ENCODE measurements at places on chromosomes 3 and 15.

DNA sequence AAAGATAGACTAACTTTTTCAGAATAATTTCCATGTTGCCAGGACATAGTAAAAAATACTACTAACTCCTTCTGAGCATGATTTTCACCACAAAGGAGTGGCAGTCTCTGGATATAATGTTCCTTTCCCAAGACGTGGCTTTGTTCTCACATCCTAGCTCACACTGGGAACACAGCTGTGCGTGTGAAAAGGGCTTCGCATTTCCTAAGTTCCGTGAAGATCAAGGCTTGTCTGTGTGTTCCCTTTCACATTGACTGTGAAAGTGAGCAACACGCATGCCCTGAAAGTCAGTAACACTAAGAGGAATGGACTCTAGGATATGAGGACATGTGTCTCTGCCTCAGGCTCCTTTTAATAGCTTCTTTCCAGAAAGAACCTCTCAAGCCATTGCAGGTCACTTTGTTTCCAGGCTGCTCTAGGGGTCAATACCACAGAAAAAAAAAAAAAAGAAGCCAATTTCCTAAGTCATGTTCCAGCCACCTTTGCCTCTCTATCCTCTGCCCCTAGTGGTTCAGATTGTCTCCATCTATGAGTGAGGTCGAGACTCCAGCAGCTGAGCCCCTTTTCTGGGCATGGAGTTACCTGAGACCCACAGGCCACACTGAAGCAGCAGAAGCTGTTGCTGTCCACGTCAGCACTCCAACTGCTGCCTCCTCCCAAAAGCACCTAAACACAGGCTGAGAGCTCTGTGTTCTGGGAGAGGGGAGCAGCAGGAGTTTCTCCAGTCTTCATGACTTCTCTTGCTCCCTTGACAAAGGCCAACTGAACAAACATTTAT, 355.9 kb downstream of the RSL24D1 start:
- DNase-seq, result no peak

DNA sequence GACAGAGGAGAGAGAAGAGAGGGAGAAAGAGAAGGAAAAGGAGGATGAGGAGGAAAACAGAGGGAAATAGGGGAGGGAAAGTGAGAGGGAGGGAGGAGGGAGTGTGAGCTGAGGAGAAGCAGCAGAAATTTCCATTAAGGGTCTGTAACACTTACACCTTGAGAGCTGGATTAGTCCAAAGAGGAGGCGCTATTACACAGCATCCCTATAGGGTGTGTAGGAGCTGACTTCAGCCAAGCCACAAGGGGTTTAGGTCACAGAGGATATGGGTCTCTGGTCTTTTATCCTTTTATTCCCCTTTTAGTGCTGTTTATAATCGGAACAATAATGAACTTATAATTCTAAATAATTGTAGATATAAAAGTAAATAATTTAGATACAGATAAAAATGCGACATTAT, 230.4 kb downstream of the GABRG3 start:
- no peak for DNase-seq

- DNase-seq, result no peak
Observed at GRCh38 chr3:18507333-18507732, 82.2 kb upstream of the SATB1 start.

DNA sequence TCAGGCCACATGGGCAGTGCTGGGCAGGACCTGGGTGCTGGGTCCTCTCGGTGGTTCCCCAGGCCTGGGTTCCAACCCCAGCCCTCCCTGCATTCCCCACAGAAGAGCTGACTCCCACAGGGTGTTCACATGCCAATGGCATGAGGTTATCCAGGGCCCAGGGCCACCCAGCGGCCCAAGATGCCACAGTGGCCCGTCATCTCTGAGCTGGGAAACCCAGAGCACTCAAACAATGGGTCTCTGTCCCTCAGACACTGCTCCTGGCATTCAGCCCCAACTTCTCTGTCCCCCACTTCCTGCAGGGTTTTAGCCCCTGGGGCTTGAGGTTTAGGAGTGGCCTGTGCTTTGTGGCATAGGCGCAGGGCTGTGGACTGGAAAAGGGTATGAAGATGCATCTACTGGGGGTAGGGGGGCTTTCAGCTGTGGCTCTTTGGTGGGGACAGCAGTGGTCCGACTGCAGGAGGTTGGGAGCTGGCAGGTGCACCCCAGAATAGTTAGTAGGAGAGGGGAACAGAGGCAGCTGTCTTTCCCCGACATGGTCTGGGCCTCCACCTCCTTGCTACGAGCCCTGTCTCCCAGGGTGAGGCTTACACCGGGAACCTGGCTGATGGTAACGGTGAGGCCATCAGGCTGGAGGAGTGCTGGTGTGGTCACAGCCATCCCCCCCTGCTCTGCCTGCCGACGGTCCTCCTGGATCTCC, 1.7 kb downstream of the CCDC9B start:
- DNase-seq, result no peak

DNA sequence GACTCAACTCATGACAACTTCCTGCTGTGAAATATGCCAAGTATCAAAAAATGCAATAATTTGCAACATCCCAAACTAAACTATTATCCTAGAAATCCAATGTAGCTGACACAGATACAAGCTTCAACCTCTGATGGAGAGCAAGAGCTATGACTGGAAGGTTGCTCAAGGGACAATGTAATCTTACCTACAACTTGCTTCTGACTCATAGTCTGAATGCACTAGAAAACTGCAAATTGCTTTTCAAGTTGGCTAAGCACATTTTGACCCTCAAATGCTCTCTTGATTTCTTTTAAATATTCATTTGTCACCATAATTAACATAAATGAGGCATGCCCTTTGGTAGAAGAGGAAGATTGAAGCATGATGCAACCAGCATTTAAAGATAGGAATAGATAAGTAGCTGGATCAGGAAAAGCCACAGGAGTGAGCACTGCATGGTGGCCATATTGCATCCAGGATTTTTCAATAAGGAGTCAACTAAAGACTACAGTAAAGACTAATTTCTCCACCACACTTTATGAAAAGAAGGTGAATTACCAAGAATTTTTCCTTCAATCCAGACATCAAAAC, 630.8 kb upstream of the GBE1 start:
- no peak for DNase-seq

GRCh38 chr3:134754768-134755559, 40.1 kb upstream of the EPHB1 start:
- DNase-seq, result no peak

- no peak for DNase-seq
Observed at GRCh38 chr3:43757666-43758321, 67.1 kb downstream of the ABHD5 start.

DNA sequence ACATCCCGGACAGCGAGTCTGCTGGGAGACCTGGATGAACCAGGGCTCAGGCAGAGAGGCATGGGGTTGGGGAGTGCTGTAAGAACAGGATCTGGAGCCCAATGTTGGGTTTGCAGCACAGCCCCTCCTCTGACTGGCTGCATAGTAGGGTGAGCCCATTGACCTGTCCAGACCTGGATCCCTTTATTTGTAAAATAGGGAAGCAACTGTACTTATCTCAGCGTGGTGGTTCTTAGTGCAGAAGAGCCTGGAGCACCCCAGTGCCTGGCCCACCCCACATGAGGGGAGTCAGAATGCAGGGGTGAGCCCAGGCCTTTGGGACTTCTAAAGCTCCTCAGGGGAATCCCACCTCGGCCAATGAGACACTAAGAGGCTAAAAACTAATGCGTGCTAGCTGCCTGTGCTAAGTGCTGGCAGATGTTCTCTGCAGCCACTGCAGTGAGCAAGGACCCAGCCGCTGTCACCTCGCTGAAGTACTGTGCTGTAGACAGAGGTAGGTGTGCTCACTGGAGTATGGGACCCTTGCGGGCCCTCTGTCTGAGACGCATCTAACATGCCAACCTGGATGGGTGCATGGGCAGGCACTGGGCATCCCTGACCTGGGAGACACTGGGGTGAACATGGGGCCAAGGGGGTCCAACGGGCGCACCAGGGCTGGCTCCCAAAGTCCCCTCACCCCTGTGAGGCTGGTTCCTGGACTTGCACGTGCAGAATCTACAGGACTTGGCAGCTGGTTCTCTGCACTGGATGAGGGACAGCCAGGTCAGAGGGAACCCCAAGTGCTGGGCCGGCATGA, 95.6 kb downstream of the ATP10A start:
- no peak for DNase-seq

GRCh38 chr3:154794814-154795445, 285.2 kb upstream of the MME start:
- DNase-seq, result no peak

GRCh38 chr3:119550192-119550910, 9.1 kb downstream of the CD80 start:
- no peak for DNase-seq

DNA sequence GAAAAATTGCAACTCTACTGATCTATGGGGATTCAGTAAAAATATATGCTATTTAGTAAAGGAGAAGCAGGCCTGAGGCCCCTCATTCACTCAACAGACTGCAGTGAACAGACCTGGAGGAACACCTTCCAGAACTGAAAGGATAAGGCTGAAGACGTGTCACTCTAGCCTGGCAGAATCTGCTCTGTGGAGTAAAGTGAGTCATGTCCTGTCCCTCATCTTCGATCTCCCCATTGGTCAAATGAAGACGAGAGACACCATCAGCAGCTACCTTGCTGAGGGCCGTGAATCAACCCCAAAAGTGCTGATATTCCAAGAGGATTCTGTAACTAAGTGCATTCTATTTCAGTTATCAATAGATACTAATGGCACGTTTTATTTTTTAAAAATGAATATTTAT, 359.7 kb downstream of the FGF12 start:
- DNase-seq, result no peak

DNA sequence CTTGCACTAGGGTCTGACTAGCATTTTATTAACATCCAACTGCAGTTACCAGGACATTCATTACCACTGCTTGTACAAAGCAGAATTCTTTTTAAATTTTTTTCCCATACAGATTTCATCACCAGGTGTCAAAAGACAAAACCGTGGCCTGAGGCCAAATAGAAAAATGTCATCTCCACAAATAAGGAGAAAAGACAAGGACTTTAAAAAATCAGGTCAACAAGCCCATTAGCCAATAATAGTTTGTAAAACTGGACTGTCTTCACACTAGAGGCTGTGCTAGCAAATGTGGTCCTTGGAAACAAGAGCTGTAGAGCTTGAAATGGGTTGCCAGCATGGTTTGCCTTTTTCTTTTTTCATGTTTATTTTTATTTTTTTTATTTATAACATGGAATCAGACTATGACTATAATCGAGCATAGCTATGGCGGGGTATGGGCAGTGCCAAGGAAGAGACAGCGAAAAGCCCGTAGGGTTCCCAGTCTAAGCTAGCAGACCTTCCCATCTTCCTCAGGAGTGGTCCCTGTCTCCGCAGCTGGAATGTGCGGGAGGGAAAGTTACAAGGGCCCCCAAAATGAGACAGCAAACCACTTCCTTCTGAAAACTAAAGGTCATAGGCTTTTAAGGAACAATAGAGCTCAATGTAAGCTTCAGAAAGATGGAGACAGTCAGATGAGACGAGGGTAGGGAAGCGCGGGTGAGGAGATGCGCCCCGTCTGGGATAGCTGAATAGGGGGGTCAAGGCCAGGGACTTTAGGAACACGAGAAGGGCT, 1.5 kb downstream of the PTPN9 start:
- DNase-seq, result no peak

DNA sequence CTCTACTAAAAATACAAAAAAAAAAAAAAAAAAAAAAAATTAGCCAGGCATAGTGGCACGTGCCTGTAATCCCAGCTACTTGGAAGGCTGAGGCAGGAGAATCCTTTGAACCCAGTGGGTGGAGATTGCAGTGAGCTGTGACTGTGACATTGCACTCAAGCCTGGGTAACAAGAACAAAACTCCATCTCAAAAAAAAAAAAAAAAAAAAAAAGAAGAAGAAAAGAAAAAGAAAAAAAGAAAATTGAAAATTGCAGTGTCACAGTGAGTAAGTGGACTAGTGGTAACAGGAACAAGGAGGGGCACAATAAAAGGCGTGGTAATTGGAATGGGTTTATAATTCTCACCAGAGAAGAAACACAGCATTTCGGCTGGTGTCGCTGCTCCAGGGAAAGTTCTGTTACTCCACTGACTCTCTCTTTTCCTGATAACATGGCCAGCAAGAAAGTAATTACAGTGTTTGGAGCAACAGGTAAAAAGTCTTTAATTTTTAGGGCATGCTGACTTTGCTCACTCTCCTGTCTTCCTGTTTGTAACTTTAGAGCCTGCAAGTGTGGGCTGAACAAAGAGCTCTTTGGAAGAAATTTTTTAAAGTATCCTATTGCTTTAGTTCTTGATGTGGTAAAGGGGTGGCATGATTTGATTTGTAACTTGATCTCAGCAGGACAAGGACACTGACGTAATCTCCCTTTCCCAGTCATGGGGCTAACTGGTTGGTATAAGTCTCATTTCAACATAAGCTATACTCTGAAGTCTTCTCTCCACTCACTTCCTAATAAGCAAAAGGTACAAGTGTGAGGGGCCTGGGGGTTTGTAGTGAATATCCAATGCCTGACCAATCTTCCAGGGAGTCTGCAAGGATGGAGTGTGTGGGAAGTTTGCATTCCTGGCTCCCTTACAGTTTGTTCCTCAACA, 22.1 kb upstream of the TRA2B start:
- DNase-seq, result no peak

DNA sequence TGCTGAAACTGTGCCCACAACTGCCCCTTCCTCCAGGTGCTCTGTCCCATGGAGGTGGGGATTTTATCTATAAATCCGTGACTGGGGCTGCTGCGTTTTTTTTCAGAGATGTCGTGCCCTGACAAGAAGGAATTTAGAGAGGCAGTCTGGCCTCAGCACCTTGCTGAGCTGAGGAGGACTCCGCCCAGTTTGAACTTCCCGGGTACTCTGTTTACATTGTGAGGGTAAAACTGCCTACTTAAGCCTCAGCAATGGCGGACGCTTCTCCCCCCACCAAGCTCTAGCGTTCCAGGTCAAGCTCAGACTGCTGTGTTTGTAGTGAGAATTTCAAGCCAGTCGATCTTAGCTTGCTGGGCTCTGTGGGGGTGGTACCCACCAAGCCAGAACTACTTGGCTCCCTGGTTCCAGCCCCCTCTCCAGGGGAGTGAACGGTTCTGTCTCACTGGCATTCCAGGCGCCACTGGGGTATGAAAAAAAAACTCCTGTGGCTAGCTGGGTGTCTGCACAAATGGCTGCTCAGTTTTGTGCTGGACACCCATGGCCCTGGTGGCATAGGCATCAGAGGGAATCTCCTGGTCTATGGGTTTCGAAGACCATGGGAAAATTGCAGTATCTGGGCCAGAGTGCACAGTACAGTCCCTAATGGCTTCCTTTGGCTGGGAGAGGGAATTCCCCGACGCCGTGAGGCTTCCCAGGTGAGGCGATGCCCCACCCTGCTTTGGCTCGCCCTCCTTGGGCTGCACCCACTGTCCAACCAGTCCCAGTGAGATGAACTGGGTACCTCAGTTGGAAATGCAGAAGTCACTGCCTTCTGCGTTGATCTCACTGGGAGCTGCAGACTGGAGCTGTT, 68.5 kb upstream of the SGO1 start:
- DNase-seq, result no peak

GRCh38 chr3:166089575-166089974, 252.4 kb upstream of the BCHE start:
- no peak for DNase-seq

GRCh38 chr3:64496786-64497490, 190.9 kb downstream of the ADAMTS9 start:
- no peak for DNase-seq

- no peak for DNase-seq
Observed at GRCh38 chr3:183527428-183528379, 27.8 kb downstream of the KLHL6 start.

All from activated T-helper 1 cell treated with Interleukin-2 at 50 U/mL for 16 hours (primary cell).